ENCODE measurements at places on chromosomes 1 and 21. TPM values are rescaled to one million over a fixed set of nuclear protein-coding genes. Genes with fewer than 3 reads are reported as not detected.

OPTC gene
- not detected for total RNA-seq

PLA2G2F gene
- not detected for total RNA-seq

ELF3 gene
- 1.1 TPM for total RNA-seq

HTR6 gene
- 4.3 TPM for total RNA-seq

GRCh38 chr1:233376382-233377110 is 49.0 kb downstream of the MAP3K21 start:
- no peak for DNase-seq
- no peak overlapping the region for H3K4me3 ChIP-seq
- H3K27ac ChIP-seq = no peak overlapping the region
- 0 out of 2 replicates have a peak, but pooled peaks cover 4% of the 10 kb centered on the region for H3K4me1 ChIP-seq
- H3K36me3 ChIP-seq = no peaks in the 10 kb centered on the region
- H3K27me3 ChIP-seq = no peaks in the 10 kb centered on the region

DNA sequence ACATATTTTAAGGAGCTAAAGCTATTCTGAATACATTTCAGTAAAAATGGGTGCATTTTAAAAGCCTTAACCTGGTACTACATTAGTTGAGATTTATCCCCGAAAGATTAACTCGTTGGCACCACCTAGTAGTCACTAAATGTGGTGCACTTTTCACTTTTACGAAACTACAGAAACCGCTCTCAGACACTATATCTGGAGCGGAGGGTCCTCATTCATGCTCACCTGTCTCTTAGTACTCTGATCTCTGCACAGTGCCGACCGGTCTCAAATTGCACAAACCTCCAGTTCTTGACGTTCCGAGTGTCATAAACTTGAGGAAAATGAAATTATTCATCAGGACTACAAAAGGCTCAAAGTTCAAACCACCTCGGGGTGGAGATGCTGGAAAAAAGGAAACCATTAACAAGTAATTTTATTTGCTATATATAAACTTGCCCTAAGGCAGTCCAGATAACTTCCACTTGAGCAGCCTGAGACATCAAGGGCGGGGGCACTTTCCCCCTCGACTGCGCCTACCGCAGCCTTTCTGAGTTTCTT is 722 bp downstream of the LZIC start:
- peak overlapping the region; percentile 93 for H3K27ac ChIP-seq
- H3K27me3 ChIP-seq = no peaks in the 10 kb centered on the region
- H3K4me3 ChIP-seq = peak overlapping the region; percentile 98
- H3K4me1 ChIP-seq = peaks cover 9% of the 10 kb centered on the region
- peak; percentile 55 for DNase-seq

- no peak for DNase-seq
- H3K4me3 ChIP-seq = no peak overlapping the region
- H3K4me1 ChIP-seq = no peaks in the 10 kb centered on the region
- no peaks in the 10 kb centered on the region for H3K36me3 ChIP-seq
Observed at GRCh38 chr1:172960454-172961208, 90.1 kb downstream of the TNFSF18 start.

- DNase-seq = no peak
- H3K4me1 ChIP-seq = no peaks in the 10 kb centered on the region
- no peaks in the 10 kb centered on the region for H3K36me3 ChIP-seq
- no peaks in the 10 kb centered on the region for H3K27me3 ChIP-seq
- no peak overlapping the region for H3K27ac ChIP-seq
- no peak overlapping the region for H3K4me3 ChIP-seq
Observed at GRCh38 chr1:164033782-164034181, 525.2 kb upstream of the PBX1 start.

- no peak for DNase-seq
- H3K27ac ChIP-seq = no peak overlapping the region
- no peaks in the 10 kb centered on the region for H3K27me3 ChIP-seq
- no peak overlapping the region for H3K4me3 ChIP-seq
Observed at GRCh38 chr1:109371341-109371739, 26.4 kb downstream of the SORT1 start.

DNA sequence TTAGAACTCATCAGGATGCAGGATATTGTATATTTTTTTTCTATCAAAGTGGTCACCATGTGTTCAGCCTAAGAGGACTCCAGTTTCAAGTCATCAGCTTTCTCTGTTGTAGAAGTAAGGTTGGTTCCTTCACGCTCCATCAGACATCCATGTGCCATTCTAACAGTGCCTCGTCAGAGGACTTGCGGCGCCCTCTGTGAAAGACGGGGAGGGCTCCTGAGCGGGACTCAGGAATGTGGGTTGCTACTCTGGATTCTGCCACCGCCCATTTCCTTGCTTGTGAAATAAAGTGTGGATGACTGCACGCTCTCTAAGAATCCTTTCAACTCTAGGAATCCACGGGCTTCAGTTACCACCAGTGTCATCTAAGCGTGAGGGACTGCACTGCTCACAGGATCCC is 593.5 kb downstream of the KIF26B start:
- no peaks in the 10 kb centered on the region for H3K36me3 ChIP-seq
- no peak overlapping the region for H3K4me3 ChIP-seq
- H3K27me3 ChIP-seq = no peaks in the 10 kb centered on the region

- H3K4me1 ChIP-seq = peaks cover 9% of the 10 kb centered on the region
- DNase-seq = no peak
- H3K27ac ChIP-seq = peak overlapping the region; percentile 83
- H3K4me3 ChIP-seq = peak overlapping the region; percentile 93
Observed at GRCh38 chr1:229508823-229509337, 739 bp upstream of the NUP133 start.

DNA sequence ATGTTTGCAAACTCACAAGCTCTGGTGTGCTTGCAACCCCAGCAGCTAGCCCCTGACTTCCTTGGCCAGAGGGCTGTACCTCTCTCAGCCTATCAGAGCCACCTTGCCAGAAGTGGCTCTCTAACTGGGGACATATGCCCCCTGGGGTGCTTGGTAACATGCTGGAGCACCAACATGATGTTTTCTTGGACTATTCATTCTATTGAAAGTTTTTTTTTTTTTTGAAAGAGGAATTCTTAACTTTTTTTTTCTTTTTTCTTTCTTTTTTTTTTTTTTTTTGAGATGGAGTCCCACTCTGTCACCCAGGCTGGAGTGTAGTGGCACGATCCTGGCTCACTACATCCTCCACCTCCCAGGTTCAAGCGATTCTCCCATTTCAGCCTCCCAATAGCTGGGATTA is 14.7 kb upstream of the CAPN8 start:
- no peaks in the 10 kb centered on the region for H3K36me3 ChIP-seq
- no peak for DNase-seq
- no peaks in the 10 kb centered on the region for H3K27me3 ChIP-seq
- H3K27ac ChIP-seq = no peak overlapping the region
- H3K4me1 ChIP-seq = no peaks in the 10 kb centered on the region

DNA sequence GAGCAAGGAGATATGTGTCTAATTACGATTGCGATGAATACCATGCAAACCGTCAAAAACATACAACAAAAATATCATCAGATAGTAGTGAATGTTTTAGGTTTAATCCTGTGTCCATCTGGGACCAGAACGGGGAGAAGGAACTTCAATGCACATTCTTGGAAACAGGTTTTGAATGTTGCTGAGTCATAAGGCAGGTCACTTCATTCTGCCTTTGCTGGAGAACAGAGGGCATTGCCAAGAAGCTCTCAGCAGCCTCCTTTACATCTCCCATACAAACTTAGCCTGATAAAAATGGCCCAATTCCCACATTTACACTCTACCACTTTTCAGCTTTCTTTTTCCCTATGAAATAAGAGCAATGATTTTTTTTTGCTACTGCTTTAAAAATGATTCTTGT is 78.0 kb upstream of the KCNJ6 start:
- no peak overlapping the region for H3K27ac ChIP-seq
- no peaks in the 10 kb centered on the region for H3K4me1 ChIP-seq
- no peaks in the 10 kb centered on the region for H3K27me3 ChIP-seq
- no peak overlapping the region for H3K4me3 ChIP-seq
- H3K36me3 ChIP-seq = no peaks in the 10 kb centered on the region
- no peak for DNase-seq
